Naive thymus-derived CD8-positive, alpha-beta T cell (primary cell): ENCODE measurements at places on chromosomes 5 and 9. TPM values are rescaled to one million over a fixed set of nuclear protein-coding genes. Genes with fewer than 3 reads are reported as not detected.

CORO2A gene
- total RNA-seq: 10.8 TPM

GABRP gene
- not detected for total RNA-seq

RACK1 gene
- 2,236 TPM for total RNA-seq

NSD1 gene
- total RNA-seq: 118 TPM

ARID3C gene
- total RNA-seq: not detected

TOPORS gene
- 24.2 TPM for total RNA-seq

KIF4B gene
- not detected for total RNA-seq

RMI1 gene
- 8.3 TPM for total RNA-seq

QRFP gene
- not detected for total RNA-seq

SV2C gene
- not detected for total RNA-seq

CDX1 gene
- not detected for total RNA-seq

LCN10 gene
- total RNA-seq: 11.0 TPM

SAPCD2 gene
- 0.27 TPM for total RNA-seq

PCDHB10 gene
- total RNA-seq: not detected

PRRT1B gene
- not detected for total RNA-seq

NEURL1B gene
- total RNA-seq: 0.38 TPM

OGN gene
- total RNA-seq: not detected

ASTN2 gene
- total RNA-seq: 2.9 TPM

FOXD4L4 gene
- total RNA-seq: 0.42 TPM

ARRDC1 gene
- 86.8 TPM for total RNA-seq

TPM2 gene
- 92.3 TPM for total RNA-seq

PCDHA3 gene
- total RNA-seq: not detected

ZBTB6 gene
- total RNA-seq: 19.8 TPM

PHF24 gene
- total RNA-seq: not detected

CARD9 gene
- total RNA-seq: 0.85 TPM

PCSK5 gene
- total RNA-seq: 19.9 TPM

FGF18 gene
- 0.42 TPM for total RNA-seq

RNF183 gene
- total RNA-seq: not detected

PKD2L2 gene
- not detected for total RNA-seq

PRR7 gene
- total RNA-seq: 7.6 TPM

CD180 gene
- total RNA-seq: 2.1 TPM

CDC20B gene
- total RNA-seq: not detected

DPM2 gene
- 71.1 TPM for total RNA-seq

CDKN2A gene
- total RNA-seq: 0.60 TPM
